Stimulated activated CD4-positive, alpha-beta T cell treated with anti-CD3 and anti-CD28 coated beads, Interleukin-15, amount 100 ng/mL, for 1 hour (primary cell): ENCODE measurements at places on chromosomes 16 and 17.

GRCh38 chr17:3531266-3532101 lies 26.1 kb downstream of the TRPV3 start:
- DNase-seq: no peak

GRCh38 chr17:70558821-70559220 lies 389.5 kb downstream of the KCNJ2 start:
- no peak for DNase-seq

- no peak for DNase-seq
These were observed 9.5 kb upstream of the ADAM11 start for GRCh38 chr17:44749076-44749979.

DNA sequence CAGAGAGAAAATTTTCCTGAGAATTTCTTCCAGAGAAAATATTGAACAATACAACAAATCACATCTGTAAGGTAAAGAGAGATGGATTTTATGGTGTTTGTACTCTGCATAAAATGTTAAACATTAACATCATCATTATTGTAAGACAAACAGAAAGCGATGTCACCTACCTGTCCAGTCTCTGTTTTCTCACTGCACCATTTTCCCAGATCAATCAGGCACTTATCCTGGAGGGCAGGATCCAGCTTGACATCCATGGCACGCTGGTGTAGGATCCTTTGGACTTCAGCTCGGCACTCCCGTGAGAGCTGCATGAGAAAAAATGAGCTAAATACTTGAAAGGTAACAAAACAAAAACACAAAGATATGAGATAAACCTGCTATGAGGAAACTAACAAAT lies 55.9 kb upstream of the CLEC18B start:
- no peak for DNase-seq

- no peak for DNase-seq
These were observed 6.2 kb downstream of the NAT9 start for GRCh38 chr17:74769856-74770497.

DNA sequence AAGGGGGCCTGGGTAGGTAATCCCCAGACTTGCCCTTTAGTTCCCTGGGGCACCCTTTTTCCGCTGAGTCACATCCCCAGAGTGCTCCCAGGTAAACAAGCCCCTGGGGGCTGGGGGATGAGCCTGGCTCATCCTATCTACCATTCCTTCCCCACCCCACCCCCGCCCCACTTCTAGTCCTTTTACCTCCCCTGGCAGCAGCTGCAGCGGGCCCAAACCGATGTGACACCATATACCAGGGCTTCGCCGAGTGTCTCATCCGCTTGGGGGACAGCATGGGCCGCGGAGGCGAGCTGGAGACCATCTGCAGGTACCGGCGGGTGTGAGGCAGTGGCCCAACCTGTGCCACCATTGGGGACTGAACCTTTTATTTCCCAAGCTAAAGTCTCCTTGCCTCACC lies 860 bp downstream of the NRN1L start:
- DNase-seq: no peak

DNA sequence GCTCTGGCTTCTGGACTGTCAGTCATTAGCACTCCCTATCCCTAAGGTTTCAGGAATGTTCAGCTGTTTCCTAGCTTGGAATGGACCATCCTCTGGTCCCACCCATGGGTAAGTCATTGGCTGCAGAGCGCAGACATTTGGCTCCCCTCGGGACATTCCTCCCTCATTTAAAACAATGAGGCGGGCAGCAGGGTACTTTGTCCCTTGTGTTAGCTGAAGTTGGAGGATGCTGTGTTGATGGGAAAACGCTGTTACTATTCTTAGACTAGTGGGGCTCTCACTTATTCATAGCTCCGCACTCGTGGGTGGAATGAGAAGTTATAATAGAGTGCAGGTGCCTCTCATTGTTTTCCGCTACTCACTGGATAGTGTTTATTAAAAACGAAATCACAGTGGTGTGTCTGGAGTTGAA lies 673.8 kb downstream of the WWOX start:
- no peak for DNase-seq

DNA sequence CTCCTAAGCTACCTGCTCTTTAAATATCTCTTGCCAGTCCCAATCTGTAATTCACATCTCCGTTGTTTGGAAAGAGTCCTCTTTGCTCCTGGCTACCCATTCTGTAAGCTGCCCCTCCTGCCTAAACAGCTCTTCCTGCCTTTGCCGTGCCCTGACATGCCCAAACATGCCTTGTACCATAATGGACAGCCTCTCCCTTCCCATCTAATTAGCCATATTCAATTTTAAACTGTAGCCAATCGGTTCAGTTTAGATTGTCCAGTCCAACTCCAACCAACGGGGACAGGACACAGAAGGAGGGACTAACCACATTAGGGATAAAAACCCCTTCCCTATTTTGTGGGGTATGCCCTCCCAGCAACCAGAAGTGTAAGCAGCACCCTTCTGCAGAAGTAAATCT lies 30.6 kb upstream of the CLEC3A start:
- no peak for DNase-seq

DNA sequence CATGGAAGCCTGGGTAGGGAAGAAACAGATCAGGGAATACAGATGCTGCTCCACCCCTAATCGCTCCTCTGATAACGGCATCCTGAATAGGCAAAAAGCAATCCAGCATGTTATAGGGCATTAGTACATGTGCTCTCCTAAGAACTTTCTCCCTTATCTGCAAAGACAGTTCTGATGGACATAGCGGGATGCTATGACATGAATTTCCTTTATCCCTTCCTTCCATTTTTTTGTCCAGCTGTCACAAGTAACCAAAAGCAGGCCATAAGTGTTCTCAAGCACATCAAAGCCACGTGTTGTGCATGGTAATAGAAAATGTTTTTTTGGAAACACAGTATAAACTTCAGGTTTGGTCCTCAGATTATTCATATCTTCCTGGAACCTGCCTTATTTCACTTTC lies 141.4 kb upstream of the MON1B start:
- no peak for DNase-seq

DNA sequence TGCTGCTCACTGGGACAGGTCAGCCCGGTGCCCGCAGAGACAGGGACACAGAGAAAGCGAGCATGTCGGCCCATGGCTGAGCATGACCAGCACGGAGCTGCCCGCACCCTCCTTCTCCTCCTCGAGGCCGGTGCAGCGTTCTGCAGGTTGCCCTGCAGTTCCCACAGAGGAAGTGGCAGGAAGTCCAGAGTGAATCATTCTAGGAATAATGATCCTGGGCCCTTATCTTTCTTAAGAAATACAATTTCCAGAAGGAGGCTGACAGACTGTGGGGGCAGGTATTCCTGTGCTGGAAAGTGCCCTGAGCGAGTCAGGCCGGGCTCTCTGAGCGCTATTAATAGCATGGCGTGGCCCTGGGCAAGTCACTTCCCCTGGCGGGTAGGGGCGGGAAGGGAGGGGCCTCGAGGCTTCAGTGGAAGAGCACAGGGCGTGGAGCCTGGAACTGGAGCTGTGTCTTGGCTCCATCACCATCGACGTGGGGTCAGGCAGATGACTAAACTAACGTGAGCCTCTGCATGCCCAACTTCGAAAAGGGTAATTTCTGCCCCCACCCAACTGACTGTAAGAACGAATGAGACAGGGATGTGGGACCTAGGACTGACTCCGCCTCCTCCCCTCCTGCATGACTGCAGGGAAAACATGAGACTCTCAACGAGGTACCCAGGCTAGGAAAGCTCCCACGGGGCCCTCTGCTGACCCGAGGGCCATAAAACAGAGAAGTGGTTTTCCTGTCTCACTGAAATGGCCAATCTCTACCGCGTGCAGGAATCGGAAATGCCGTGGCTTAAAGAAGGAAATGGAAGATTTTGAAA lies 9.8 kb downstream of the TMEM204 start:
- DNase-seq: no peak

- no peak for DNase-seq
These were observed 54.6 kb upstream of the ENDOV start for GRCh38 chr17:80360396-80360795.

GRCh38 chr16:9048302-9048700 lies 43.1 kb upstream of the HAPSTR1 start:
- DNase-seq: no peak
